ENCODE measurements at places on chromosomes 6 and 20. TPM values are rescaled to one million over a fixed set of nuclear protein-coding genes. Genes with fewer than 3 reads are reported as not detected.

The VEGFA gene
- total RNA-seq, result 219 TPM

The NMBR gene
- not detected for total RNA-seq

The CLIC5 gene
- total RNA-seq, result not detected

The RIPPLY2 gene
- not detected for total RNA-seq

The VGLL2 gene
- total RNA-seq, result not detected

The GLP1R gene
- total RNA-seq, result not detected

The PLA2G7 gene
- not detected for total RNA-seq

The GATA5 gene
- total RNA-seq, result 0.32 TPM

The PDYN gene
- total RNA-seq, result not detected

The SSTR4 gene
- not detected for total RNA-seq

The B3GAT2 gene
- total RNA-seq, result not detected

The RRBP1 gene
- 252 TPM for total RNA-seq

The FLRT3 gene
- 0.90 TPM for total RNA-seq

The SLC22A3 gene
- total RNA-seq, result 3.4 TPM

The EBF4 gene
- total RNA-seq, result 0.49 TPM

The BPI gene
- not detected for total RNA-seq

The LHFPL5 gene
- total RNA-seq, result not detected

The CCN2 gene
- total RNA-seq, result 511 TPM

The XKR7 gene
- not detected for total RNA-seq

The RBPJL gene
- not detected for total RNA-seq

The RUNX2 gene
- total RNA-seq, result 0.72 TPM

The CRIP3 gene
- total RNA-seq, result not detected

The RNASET2 gene
- total RNA-seq, result 52.0 TPM

The CRISP2 gene
- total RNA-seq, result not detected

The F13A1 gene
- total RNA-seq, result not detected

The APCDD1L gene
- 7.9 TPM for total RNA-seq

The HLA-DOB gene
- 0.36 TPM for total RNA-seq

The AKAP7 gene
- total RNA-seq, result 3.1 TPM

The C6orf58 gene
- not detected for total RNA-seq

The ADGB gene
- total RNA-seq, result not detected

The UST gene
- total RNA-seq, result 20.1 TPM

The TMEM200A gene
- total RNA-seq, result 2.8 TPM

The MOXD1 gene
- 2.9 TPM for total RNA-seq

The FAM184A gene
- not detected for total RNA-seq

The RAET1G gene
- total RNA-seq, result not detected

The DYNLT1 gene
- total RNA-seq, result 107 TPM

The ABHD16B gene
- total RNA-seq, result not detected

The ATP6V1G2 gene
- 1.3 TPM for total RNA-seq

The STMND1 gene
- not detected for total RNA-seq

Measured in cardiac atrium fibroblast (primary cell).